CD4-positive, alpha-beta T cell treated with Interleukin-15 for 4 hours (primary cell): ENCODE measurements at places on chromosomes 7 and 10.

DNA sequence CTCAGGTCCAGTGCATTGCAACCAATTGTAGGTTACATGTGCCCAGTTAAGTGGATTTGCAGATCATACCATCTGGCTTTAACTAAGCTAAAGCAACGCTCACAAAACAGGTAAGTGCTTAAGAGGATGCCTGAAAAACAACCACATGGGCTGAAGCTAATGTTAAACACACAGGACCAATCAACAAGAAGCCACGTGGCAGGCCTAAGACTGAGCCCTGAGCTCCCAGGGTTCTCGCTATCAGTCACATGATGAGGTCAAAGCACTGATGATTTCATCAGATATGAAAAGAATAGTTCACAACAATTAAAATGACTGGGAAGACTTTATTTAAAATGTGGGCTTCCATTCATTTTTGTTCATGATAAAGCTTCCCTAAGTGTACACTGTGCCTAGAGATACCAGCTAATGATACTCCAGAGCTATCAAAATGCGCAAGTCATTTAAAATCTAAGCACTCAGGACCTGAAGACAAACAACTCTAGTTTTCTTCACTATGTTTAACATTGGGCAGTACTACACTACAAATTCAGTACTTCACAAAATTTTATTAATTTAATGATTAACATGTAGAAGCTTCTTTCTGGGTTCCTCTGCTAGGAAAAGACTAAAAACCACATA, 90.6 kb downstream of the PIP4K2A start:
- no peak for DNase-seq

- no peak for DNase-seq
Measured at GRCh38 chr7:95105627-95106026, 198.2 kb downstream of the PPP1R9A start.

GRCh38 chr7:98423043-98423442, 22.2 kb upstream of the BAIAP2L1 start:
- no peak for DNase-seq

DNA sequence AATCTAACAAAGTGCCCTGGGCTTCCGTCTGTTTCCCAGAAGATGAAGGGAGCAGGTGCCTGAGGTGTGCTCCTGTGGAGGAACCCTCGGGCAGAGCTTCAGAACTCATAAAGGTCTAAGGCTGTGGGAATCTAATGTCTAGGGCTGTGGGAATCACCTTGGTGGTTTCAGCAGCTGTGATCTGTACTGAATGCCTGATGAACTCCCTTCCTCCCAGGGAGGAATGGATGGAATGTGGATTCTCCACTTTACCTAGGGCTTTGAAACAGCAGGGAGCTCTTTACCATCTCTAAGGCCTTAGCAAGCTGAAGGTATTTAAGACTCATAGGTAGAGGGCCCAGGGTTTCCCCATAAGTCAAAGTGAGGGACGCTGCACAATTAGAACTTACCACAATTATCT, 36.0 kb upstream of the SEMA3E start:
- no peak for DNase-seq

DNA sequence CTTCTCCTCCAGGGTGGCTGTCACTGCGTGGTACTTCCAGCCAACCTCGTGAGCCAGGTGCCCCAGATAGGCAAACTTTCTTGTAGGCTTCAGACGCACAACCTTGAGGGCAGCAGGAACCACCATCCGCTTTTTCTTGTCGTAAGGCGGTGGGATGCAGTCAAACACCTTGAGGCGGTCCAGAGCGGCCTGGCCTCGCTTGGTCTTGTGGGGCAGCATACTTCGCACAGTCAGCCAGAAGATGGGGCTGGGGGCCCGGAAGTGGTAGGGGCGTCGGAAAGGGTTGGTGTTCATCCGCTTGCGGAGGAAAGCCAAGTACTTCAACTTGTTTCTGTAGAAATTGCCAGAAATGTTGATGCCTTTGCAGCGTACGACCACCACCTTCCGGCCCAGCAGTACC, 17.4 kb downstream of the SHOC2 start:
- no peak for DNase-seq

- DNase-seq, result no peak
Measured at GRCh38 chr10:15451137-15452094, 80.3 kb upstream of the FAM171A1 start.

GRCh38 chr7:6227294-6227846, 45.1 kb downstream of the CYTH3 start:
- DNase-seq, result no peak

DNA sequence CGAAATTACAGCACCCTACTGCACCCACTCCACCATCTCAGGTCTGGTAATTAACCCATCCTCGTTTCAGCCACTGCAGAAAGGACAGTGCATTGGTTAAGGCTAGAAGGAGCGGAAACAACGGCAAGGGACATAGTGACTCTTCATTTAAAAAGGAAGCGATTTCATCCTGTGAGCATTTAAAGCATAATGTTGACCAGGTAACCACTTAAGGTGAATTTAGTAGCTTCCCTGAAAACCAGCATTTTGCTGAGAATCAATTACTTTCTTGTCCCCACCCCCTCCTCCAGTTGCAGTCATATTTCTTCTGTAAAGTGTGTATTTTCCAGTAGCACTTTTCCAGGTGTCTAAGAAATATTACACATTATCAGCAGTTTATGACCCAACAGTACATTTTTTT, 821 bp upstream of the JAZF1 start:
- DNase-seq, result no peak

- no peak for DNase-seq
Measured at GRCh38 chr7:23700046-23700445, 10.0 kb upstream of the STK31 start.

DNA sequence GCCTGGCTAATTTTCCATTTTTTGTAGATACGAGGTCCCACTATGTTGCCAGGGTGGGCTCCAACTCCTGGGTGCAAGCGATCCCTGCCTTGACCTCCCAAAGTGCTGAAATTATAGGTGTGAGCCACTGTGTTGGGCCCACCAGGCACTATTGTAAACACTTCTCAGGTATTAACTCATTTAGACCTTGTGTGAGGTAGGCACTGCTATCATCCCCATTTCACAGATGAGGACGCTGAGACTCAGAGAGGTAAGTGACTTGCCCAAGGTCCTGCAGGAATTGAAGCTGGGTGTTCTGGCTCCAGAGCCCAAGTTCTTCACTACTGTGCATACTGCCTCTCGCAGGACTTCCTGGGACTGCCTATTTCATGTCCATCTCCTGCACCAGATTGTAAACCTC, 67.1 kb upstream of the SYPL1 start:
- no peak for DNase-seq

GRCh38 chr7:111535142-111535870, 27.0 kb downstream of the IMMP2L start:
- DNase-seq, result no peak

GRCh38 chr7:46970131-46970430, 611.8 kb downstream of the TNS3 start:
- no peak for DNase-seq

GRCh38 chr7:35866186-35866585, 65.3 kb downstream of the SEPTIN7 start:
- DNase-seq, result no peak

GRCh38 chr7:2734751-2735571, 47.0 kb downstream of the AMZ1 start:
- DNase-seq, result no peak

- DNase-seq, result no peak
Measured at GRCh38 chr10:58642283-58642682, 129.6 kb downstream of the BICC1 start.

DNA sequence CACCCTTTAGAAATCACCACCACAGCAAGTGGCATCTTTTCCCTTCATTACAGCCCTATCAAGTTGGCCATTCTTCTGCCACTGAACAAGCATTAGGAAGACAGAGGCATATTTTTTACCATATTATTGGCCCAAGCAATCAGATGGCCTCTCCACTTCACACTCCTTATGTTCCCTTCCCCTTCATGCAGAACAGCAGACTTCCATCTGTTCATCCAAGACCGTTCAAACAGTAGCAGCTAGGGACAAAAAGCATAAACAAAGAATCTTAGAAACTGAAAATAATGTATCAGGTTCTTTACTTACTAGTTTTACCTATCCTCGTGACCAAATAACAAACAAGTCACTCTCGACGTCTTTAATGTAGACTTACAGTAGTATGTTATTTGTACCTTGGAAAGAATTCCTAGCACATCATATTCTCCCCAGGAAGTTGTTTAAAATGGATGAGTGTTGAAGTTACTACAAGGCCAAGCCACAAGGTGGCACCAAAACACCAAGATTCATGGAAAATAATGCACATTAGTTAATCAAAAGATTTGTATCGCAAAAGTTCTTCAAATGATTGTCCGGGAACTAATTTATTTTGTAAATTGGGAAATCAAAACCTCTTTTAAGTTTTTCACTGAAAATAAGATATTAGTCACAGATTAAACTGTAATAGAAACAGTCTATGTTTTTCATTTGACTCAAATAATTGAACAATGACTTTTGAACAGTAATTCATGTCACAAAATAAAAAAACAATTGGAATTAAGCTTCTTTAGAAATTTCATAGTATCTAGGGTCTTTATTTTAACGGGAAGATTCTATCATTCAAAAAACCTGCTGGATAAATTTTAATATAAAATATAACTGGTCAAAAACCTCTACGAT, 112.1 kb downstream of the VPS41 start:
- peak; percentile 56 for DNase-seq

GRCh38 chr7:107803009-107803610, at the start of gene SLC26A3:
SLC26A3 (minus strand) TSS chr7:107803223; CDS start chr7:107794509, 8,714 bp downstream.
- DNase-seq, result no peak

DNA sequence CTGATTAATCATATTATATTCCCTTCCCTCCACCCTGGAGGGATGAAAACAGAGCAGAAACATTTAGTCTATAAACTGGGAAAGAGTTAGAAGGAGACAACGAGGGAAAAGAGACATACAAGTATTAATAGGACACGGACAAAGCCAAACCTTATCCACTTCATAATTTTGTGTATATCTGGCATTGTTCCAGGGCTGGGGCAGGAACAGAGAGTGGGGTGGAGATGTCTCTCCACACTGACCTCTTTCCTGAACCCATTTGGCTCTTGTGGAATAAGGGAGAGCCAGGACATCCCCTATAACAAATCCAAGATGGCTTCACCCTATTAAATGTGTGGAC, 43.7 kb upstream of the TSPAN33 start:
- DNase-seq, result no peak

GRCh38 chr7:20241911-20242261, 24.7 kb upstream of the MACC1 start:
- DNase-seq, result no peak

GRCh38 chr7:18503126-18503866, 7.7 kb downstream of the HDAC9 start:
- no peak for DNase-seq

DNA sequence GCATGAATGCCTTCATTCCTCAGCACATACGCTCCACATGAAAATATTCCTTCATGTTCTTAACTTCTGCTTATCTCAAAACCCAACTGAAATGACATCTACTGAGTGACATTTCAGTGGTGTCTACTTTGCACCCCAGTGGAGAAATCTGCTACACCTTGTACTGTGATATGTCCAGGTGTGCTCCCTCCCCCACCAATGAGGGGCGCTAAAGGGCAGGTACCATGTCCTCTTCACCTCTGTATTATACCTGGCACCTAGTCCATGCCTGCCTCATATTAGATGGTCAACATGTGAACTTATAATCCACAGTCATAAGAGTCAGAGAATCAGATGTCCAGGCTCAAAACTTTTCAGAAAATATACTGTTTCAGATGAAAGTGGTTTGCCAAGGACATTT, 2.1 kb downstream of the PAXIP1 start:
- no peak for DNase-seq

GRCh38 chr7:137670222-137671064, 176.3 kb downstream of the DGKI start:
- DNase-seq, result no peak

DNA sequence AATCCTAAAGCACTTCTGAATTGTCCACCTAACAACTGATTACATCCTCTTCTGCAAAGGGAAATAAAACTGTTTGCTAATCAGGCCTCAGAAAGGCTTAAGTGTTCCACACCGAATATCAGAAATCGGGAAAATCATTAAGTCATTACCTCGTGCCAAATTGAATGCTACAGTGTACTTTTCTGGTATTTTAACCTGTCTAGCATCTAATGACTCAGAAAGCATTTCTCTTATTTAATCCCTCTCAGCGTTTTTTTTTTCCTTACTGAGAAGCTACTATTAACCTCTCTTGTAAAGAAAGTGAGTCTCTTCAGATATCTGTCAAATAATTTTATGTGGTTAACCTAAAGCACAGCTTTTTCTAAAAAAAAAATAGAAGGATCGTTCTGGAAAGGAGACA, 28.6 kb downstream of the VIM start:
- no peak for DNase-seq

- no peak for DNase-seq
Measured at GRCh38 chr10:85666102-85666501, 700.5 kb downstream of the GRID1 start.

GRCh38 chr7:34776748-34777358, 118.8 kb downstream of the NPSR1 start:
- DNase-seq, result no peak

DNA sequence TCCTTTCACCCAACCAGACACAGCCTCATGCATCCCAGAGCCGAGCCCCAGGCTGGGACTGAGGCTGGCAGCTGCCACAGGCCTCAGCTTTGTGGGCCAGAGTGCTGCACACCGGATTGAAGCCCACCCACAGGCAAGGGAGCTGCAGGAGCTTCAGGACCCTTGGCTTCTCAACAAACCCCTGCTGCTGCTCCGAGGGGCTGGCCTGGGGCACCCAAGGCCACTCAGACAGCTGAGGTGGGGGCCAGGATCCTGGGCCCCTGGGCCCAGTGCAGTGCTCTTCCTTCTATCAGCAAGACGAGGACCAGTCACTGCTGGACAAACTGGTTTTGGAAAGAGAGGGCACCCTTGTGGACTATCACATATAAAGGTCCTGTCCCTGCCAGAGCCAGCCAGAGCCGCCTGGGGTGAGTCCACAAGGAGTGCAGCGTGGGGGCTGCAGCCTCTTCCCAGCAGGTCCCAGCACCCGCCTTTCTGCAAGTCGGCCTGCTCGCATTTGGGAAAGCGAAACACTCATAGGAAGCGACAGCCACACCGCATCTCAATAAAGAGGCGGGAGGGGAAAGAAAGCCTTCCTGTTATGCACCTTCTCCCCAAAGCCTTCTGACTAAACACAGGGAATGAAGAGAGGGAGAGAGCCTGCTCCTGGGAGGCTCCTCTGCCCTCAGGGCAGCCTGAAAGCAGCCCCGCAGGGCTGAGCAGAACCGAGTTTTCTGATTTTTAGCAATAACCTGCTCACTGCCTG, 9.5 kb upstream of the TCERG1L start:
- no peak for DNase-seq

DNA sequence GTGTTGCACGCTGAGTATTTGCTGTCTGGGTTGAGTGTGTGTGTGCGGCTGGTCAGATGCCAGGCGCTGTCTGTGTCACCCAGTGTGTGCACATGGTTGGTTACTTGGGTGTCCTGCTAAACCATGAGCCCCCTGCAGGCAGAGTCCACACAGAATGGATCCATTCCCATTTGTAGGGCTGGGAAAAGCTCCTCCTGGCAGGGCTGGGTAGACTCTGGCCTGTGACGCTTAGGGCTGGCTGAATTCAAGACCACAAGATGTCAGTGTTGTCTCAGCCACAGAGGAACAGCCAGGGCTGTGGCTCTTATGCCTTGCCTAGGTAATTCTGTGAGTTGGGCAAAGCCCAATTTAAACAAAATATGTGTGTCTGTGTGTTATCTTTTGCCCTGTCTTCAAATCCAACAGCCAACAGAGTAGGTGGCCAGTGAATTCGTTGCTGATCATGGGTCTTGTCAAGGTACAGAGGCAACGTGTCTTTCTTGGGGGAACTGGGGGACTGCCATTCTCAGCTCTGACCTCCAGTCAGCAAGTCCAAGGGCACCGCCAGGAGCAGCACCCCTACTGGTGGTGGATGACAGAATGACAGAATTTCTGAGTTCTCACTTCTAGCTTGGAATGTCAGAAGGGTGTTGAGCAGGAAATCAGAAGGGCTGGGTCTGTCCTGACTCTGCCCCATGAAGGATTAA, 285.1 kb downstream of the CCSER2 start:
- no peak for DNase-seq
